Esophagus squamous epithelium (tissue), 5 donors: ENCODE measurements at places on chromosomes 5 and 9.

DNA sequence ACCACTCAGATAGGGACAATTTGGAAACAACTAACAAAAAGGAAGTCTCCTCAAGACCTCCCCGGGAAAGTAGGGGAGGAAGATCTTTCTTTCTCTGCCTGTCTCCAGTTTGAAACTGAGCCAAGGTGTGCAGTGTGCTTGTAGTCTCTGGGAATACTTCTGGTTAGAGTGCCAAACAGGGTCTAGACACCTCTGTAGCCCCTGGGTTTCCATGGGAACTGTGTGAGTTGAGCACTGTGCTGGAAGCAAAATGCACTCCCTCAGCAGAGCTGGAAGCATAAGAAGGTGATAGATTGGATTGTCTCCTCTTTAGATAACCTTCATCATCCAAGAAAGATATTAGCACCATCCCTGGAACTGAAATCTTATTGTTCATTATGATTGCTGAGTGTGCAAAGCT, 129.2 kb upstream of the TNPO1 start:
- DNase-seq: no peak

GRCh38 chr9:128910906-128911305, 9.9 kb upstream of the PHYHD1 start:
- DNase-seq: no peak

- DNase-seq: no peak
Observed at GRCh38 chr5:132261881-132262845, 4.7 kb downstream of the PDLIM4 start.

DNA sequence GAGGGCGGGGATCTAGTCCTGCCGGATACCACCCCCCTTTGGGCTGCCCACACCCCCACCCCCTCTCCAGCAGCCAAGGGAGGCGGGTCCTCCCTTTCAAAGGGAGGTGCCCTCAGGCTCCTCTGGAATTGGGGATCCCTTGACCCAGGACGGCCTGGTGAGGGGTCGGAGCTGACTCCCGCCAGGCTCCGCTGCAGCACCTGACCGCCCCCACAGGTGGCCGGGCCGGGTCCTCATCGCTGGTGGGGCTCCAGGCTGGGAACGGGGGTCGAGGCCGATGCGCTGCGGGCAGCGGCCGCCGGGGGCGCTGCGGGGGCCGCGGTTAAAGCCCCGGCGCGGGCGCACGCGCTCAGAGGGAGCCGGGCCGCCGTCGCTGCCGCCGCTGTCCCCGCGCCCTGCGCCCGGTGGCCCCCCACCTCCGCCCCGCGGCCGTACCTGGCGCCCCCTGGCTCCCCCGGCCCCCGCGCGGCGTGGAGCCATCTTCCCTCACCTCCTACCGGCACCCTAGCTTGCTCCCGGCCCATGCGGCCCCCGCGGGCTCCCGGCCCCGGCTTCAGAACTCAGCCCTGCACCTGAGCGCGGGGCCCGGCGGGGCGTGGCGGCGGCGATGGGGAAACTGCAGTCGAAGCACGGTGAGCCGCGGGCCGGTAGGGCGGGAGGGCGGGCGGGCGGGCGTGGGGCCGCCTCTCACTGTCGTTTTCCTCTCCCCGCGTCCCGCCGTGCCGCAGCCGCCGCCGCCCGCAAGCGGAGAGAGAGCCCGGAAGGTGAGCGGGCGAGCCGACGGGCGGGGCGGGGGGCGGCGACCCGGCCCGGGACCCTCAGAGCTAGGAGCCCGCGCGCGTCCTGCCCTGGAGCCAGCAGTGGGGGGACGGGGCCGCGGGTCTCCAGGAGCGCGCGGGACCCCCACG, at the start of gene NKD2:
Gene NKD2, plus strand, starts transcription at position 352 of the 908 bp plus-strand sequence. Its CDS starts 256 bp downstream, at position 608.
- no peak for DNase-seq

DNA sequence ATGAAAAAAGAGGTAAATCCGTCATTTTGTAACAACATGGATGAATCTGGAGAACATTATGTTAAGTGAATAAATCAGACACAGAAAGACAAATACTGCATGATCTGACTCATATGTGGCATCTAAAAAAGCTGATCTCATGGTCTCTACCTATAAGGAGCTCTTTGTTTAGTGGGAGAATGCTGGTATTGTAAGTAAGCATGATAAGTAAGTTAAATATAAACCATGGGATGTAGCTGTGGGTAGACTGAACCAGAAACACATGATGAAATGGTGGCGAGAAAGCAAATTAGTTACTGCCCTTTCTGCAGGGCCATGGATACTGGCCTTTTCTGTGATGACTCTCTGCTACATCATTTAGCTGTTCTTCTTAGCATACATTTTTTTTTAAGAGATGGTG, 66.4 kb upstream of the RUSC2 start:
- no peak for DNase-seq

DNA sequence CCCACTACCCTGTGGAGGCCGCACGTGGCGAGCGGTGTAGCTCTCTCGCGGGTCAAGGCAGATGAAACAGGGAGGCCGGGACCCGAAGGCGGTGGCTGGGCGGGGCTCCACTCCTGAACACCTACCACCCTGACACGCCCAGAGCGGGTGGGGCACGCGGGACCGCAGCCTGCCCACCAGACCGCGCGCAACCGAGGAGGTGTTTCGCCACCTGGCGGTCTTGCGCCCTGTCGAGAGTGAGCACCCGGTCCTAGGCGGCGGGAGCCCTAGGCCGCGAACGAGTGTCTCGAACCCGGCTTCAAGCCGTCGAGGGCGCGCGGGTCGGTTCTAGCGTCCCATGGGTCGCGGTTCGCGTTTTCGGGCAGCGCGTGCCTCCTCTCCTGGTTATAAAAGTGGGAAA, 2.2 kb upstream of the EXOSC3 start:
- no peak for DNase-seq

- no peak for DNase-seq
Observed at GRCh38 chr5:35158622-35159369, 71.5 kb downstream of the PRLR start.

DNA sequence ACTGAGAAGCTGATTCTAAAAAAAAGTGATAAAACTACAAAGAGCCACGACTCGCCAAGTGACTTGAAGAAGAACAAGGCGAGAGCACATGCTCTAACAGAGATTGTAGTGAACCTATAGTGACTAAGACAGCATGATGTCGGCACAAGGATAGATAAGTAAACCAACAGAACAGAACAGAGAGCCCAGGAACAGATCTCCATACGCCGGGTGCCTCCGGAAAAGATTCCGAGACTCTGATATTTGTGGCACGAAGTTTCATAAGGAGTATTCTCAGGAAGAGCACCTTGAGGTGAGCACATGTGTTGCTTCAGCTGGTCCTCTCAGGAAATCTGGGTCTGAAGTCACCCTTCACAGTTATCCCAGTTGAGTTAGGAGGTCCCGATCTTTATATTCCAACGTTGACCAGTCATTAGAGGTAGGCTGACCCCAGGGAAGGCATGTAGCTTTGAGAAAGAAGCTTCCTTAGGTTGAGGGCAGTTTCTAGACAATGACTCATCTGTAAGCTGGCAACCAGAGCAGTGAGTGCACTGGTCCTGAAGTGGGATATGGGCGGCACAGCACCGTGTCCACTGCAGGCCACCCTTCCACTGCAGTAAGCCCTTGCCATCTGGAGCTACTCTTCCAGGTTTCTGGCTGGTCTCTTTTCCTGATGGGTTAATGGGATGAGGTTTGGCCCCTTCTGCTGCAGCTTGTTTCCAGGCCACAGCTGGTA, 13.6 kb upstream of the CLK4 start:
- no peak for DNase-seq

GRCh38 chr5:157502143-157502647, 42.2 kb downstream of the NIPAL4 start:
- DNase-seq: no peak

GRCh38 chr5:67510204-67510603, 313.6 kb upstream of the CD180 start:
- DNase-seq: no peak

GRCh38 chr5:135950611-135951010, 4.2 kb downstream of the LECT2 start:
- DNase-seq: no peak

DNA sequence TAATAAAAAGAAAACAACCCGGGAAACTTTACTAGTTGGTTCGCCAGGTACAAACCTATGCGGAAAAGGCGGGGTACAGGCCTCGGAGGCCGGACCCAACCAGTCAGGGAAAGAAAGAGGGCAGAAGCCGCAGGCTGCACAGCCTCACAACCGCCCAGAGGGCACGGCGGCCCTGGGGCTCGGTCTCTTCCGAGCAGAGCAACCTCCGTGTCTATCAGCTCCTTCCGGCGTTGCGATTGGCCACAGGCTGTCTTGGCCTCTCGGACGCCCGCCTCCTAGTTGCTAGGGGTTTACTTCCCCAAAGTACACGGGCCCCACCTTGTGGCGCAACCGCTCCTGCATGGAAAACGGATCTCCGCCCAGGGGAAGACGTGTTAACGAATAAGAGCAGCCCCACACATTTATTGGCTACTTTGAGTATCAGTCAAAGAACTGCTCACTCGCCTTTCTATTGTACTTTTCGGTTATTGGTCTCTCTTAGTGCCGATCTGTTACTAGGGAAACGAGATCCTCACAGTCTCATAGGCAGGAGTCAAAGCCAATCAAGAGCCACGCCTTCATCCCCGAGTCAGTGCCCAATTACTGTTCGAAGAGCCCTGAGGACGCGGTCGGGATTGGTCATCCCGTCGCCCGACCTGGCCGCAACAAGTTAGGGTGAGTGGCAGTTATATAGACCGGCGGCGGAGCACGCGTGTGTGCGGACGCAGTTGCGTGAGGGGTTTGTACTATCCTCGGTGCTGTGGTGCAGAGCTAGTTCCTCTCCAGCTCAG, at the start of gene G3BP1:
Gene G3BP1, plus strand, starts transcription at position 696 of the 770 bp plus-strand sequence. CDS start 14,667 bp downstream, outside the sequence.
- peak; percentile 99 for DNase-seq

DNA sequence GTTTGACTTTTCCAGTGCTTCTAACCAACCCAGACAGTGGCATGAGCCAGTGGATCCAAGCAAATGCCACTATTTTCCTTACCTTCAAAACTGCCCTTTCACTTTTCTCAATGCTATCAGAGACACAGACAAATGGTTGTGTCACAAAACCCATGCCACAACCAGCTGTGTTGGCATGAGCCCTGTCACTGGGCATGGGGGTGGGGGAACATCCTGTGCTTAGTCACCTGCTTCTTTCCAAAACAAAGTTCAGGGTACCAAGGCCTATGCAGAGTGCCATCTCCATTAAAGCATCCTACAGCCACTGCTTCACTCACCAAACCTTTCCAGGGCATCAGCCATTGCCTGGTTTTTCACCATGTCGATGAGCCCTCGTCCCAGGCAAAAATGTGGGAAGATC, 30.1 kb downstream of the NIPSNAP3B start:
- DNase-seq: no peak

GRCh38 chr5:32574540-32575175, 10.7 kb upstream of the SUB1 start:
- DNase-seq: no peak

DNA sequence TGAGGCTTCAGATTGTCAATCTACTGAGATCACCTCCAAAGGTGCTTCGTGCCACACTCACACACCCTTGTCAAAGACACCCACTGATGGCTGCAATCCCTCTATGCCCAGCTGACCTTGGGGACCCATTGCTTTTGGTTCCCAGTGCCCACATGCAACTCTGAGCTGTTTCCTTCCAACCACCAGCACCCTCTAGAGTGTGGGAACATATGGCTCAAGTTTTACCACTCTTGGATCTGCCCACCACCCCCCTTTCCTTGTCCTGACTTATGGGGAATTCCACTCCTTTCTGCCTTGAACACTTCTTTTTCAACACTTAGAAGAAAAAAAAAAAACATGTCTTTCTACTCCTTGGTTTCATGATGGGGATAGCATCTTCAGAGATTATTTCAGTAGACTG, 360.2 kb downstream of the ENC1 start:
- no peak for DNase-seq

DNA sequence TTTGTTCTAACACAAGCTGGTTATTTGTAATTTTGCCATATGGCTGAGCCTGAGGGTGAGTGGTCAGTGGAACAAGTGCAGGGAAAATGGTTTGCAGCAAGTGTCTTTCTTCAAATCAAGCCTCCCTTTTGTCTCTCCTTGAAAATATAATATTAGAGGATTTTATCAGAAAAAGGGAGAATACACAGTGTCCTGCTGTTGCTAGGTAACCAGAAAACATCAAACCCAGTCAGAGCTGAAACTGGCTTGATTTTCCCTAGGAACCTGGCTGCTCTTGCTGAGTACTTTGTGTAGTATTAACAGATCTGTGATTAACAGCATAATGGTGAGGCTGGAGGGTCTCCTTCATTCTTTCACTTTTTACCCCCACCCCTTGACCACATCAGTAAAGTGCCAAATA, 314.0 kb downstream of the ARHGEF28 start:
- no peak for DNase-seq

DNA sequence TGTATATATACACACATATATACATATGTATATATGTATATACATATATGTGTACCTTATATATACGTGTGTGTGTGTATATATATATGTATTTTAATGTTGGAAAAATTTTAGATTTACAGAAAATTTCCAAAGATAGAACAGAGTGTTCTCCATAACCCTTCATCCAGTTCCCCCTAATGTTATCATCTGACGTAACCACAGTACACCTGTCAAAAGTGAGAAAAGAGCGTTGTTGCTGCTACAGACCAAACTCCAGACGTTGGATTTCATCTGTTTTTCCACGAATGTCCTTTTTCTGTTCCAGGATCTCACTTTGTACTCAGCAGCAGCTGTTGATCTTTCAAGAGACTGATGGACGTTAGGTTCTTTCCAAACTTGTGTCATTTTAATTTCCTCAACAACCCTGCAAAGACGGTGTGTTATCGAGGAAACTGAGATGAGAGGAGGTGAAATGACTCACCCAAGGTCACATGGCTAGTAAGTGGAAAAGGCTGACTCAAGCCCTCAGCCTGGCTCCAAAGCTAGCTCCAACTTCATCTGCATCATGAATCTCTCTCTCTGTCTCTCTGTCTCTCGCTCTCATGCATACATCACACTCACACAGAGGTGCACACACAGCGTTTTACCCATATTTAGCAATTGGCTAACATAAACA, 17.0 kb upstream of the NTNG2 start:
- no peak for DNase-seq

- DNase-seq: no peak
Observed at GRCh38 chr9:72023596-72023995, 36.8 kb downstream of the C9orf57 start.

DNA sequence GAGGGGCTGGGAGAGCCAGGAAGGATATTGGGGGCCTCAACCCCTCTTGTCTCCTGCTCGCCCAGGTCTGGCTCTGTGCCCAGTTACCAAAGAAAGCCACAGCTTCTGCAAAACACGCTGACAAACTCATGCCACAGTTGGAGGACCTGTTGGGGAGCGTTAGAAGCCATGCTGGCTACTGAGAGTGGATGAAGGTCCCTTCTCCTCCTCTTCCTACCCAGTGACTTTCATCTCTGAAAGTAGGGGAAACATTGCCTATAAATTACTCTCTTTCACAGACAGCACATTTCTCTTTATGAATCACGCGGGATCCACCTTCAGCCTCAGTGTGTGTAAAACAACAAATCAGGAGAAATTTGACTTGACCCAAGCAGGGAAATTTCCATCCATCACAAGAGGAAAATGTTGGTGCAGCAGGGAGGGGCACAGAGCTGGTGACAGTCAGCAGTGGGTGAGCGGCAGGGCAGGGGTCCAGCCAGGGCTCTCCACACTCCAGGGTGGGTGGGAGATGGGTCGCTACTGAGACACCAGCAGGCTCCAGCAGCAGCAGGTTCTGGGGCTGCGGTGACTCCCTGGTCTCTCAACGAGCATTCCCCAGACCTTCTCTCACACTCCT, 181.9 kb downstream of the FGF18 start:
- DNase-seq: no peak
